ENCODE measurements at places on chromosomes 11 and 22.

- no peaks in the 10 kb centered on the region for H3K4me1 ChIP-seq
- H3K4me3 ChIP-seq: no peak overlapping the region
- DNase-seq: no peak
- H3K36me3 ChIP-seq: no peaks in the 10 kb centered on the region
- H3K27me3 ChIP-seq: no peaks in the 10 kb centered on the region
- H3K27ac ChIP-seq: no peak overlapping the region
Observed at GRCh38 chr11:108890482-108891105, 225.7 kb downstream of the DDX10 start.

DNA sequence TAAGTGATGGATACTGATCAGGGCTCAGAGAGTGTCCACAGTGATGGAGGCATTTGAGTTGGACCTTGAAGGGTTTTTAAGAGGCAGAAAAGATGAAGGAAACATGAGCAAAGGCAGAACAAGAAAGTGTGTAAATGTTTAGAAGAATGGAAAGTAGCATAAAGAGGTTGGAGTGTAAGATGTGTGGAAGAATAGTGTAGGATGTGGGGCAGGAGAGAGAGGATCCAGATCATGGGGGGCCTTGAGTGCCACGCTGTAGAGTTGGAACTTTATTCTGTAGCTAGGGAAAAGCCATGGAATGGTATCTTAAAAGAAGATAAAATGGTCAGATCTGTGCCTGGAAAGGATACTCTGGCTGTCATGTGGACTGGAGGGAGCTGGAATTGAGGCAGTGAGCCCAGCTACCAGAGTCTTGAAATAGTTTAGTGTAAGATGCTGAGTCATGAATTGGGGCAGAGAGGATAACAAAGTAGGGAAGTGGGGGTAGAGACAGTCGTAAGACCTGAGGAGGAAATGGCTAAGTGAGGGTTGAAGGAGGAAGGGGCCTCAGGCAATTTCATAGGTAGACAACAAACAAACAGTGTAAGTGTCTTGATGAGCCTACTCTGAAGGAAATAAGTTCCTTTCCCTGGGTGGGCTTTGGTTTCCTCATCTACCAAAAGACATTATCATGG lies 6.7 kb downstream of the KCNE3 start:
- H3K4me3 ChIP-seq: no peak overlapping the region
- H3K27me3 ChIP-seq: no peaks in the 10 kb centered on the region
- peak overlapping the region; percentile 53 for H3K27ac ChIP-seq

DNA sequence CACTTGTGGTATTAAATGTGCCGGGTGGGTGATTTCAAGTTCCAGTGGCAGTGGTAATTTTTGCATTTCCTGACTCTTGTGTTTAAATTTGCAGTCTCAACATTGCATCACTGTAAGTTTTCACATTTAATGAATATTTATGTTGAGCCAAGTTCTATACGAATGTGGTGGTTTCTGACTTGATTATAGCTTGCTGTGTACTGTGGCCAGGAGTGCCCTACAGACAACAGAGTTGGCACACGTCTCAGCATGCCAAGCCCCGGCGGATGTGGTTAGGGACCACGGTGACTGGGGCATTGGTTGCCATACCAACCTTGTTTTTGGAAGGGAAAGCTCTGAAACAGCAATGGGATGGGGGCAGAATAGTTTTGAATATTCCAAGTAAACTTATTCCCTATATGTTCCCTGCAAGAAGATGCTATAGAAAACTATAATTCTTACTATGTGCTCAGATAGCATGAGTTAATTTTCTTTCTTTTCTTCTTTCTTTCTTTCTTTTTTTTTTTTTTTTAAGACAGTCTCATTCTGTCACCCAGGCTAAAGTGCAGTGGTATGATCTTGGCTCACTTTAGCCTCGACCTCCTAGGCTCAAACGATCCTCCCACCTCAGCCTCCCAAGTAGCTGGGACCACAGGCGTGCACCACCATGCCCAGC lies 16.0 kb downstream of the ZNRF3 start:
- no peaks in the 10 kb centered on the region for H3K36me3 ChIP-seq
- no peak for DNase-seq
- no peaks in the 10 kb centered on the region for H3K27me3 ChIP-seq
- H3K27ac ChIP-seq: no peak overlapping the region
- no peaks in the 10 kb centered on the region for H3K4me1 ChIP-seq

- no peaks in the 10 kb centered on the region for H3K36me3 ChIP-seq
- no peaks in the 10 kb centered on the region for H3K4me1 ChIP-seq
- H3K4me3 ChIP-seq: no peak overlapping the region
- H3K27ac ChIP-seq: no peak overlapping the region
- no peaks in the 10 kb centered on the region for H3K27me3 ChIP-seq
Observed at GRCh38 chr11:47326198-47326597, 26.3 kb downstream of the MYBPC3 start.

DNA sequence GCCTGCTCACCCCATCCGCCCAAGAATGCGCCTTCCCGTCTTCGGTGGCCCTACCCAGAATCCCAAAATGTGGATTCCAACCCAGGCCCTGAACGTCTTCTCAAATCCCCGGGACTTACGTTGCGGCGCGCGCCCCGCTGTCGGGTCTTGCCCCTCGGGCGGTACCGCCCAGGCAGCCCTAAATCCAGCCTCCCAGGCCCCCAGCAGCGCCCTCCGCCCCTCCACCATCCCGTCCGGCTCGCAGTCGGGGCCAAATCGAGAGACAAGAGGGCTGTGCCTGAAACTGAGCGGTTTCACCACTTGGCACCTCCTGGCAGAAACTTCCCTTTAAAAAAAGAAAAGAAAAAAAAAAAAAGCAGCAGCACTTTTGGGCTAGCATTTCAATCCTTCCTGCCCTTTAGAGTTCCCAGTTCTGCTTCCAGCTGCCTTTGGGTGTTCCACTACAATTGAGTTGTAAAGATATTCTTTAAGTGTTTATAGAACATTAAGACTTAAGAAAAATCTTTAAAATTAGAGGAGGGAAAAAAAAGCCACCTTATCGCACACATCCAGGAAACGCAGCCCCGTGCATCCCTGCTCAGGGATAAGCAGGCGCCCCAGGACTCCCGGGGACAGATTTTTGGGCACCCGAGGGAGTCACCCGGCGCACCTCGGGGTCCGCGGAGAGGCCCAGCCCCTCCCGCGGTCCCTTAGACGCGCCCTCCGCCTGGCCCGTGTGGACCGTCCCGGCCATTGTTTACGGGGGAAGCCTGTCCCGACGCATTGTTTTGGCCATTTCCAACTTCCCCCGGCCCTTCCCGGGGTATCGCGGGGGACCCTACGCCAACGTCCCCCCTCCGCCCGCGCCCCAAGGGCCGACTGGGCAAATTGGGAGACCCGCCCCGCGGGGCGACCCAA lies 57.6 kb downstream of the KCNJ4 start:
- H3K4me3 ChIP-seq: peak overlapping the region; percentile 71
- no peaks in the 10 kb centered on the region for H3K4me1 ChIP-seq
- peak; percentile 56 for DNase-seq
- no peaks in the 10 kb centered on the region for H3K36me3 ChIP-seq
- H3K27ac ChIP-seq: peak overlapping the region; percentile 98
- no peaks in the 10 kb centered on the region for H3K27me3 ChIP-seq

- DNase-seq: no peak
- peak overlapping the region; percentile 99 for H3K27ac ChIP-seq
- no peaks in the 10 kb centered on the region for H3K27me3 ChIP-seq
- peaks cover 10% of the 10 kb centered on the region for H3K36me3 ChIP-seq
- H3K4me3 ChIP-seq: peak overlapping the region; percentile 89
Observed at GRCh38 chr22:28801845-28802594, 1.7 kb upstream of the XBP1 start.

DNA sequence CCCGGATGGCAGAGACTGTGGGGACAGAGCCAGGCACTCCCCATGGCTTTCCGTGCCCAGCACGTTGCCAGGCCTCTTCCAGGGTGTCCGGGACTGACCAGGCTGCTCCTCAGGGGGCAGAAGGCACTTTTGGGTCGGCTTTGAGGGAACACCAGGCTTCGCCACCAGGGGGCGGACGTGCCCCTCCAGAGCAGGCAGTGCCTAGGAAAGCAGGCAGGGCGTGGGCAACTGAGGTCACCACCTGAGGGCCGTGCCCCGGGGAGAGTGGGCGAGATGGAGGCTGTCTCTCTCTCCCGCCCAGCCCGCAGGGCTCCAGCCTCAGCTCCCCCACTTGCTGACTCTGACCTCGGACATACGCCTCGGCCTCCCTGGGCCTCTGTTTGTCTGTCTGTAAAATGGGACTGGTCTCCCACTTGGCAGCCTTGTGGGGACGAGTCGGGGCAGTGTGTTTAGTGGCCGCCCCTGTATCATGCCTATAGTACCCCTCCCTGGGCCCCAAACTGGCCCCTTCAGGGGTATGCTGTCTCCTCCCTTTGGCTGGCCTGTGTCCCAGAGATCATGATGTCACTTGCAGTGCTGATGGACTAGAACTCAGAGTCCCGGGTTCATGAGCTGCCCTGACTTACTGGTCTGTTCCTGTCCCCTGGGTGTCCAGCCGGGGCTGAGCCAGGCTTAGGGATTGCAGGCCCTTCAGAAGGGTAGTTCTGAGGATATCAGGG lies 4.4 kb upstream of the PRR5 start:
- no peak overlapping the region for H3K27ac ChIP-seq
- no peaks in the 10 kb centered on the region for H3K4me1 ChIP-seq
- H3K4me3 ChIP-seq: no peak overlapping the region
- DNase-seq: peak; percentile 93

DNA sequence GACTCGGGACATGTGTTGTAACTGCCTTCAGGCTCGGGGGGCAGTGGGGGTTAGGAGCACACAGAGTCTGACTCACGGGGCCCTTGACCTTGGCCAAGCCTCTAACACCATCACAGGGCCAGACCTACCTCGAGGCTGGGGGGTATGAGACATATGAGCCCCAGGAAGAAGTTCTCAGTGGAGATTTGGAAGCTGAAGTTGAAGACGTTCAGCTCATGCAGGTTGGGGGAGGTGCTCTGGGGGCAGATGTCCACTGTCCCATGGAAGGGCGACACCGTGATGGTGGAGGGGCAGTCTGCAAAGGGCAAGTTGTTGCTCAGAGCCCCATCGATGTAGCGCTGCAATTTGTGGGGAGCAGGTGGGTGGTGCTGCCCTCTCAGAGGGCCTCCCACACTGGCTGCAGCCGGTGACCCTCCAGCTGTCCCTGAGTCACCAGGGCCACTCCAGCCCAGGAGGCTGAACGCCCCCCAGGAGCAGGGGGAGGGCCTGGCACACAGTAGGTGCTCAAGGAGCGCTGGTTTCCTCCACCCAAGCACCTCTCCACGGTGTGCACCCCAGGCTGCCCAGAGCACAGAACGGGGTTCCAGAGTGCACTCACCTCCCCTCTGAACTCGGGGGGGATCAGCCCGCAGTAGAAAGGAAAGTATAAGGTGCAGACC lies 2.5 kb downstream of the PNPLA5 start:
- H3K27ac ChIP-seq: no peak overlapping the region
- H3K4me1 ChIP-seq: no peaks in the 10 kb centered on the region
- no peaks in the 10 kb centered on the region for H3K36me3 ChIP-seq
- no peak overlapping the region for H3K4me3 ChIP-seq

DNA sequence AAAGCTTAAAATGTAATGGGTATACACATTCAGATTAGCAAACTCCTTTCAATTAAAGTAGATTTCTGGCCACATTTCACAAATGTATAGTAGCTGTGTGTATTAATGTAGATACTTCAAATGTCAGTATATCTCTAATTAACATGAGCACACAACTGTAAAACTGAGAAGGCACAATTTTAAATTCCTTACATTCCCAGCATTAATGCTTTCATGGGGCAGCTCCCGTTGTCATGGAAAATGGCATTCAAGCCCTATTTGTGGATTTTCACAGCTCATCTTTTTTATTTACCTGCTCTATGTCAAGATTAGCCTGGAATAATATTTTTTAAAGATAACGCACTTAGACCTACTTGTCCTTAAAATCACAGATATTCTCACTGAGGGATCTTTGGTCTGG lies 113.6 kb upstream of the SOX6 start:
- H3K27ac ChIP-seq: no peak overlapping the region
- no peaks in the 10 kb centered on the region for H3K36me3 ChIP-seq
- no peak overlapping the region for H3K4me3 ChIP-seq
- H3K27me3 ChIP-seq: no peaks in the 10 kb centered on the region
- DNase-seq: no peak

- DNase-seq: no peak
- H3K36me3 ChIP-seq: no peaks in the 10 kb centered on the region
- H3K27me3 ChIP-seq: no peaks in the 10 kb centered on the region
- H3K4me1 ChIP-seq: no peaks in the 10 kb centered on the region
- no peak overlapping the region for H3K4me3 ChIP-seq
Observed at GRCh38 chr11:1948389-1948788, 1.3 kb downstream of the MRPL23 start.

- H3K36me3 ChIP-seq: no peaks in the 10 kb centered on the region
- no peaks in the 10 kb centered on the region for H3K4me1 ChIP-seq
- H3K27me3 ChIP-seq: no peaks in the 10 kb centered on the region
- no peak overlapping the region for H3K4me3 ChIP-seq
Observed at GRCh38 chr11:22583963-22584492, 41.6 kb downstream of the FANCF start.

GRCh38 chr22:43820651-43821305 lies 8.7 kb upstream of the EFCAB6 start:
- H3K27ac ChIP-seq: no peak overlapping the region
- H3K27me3 ChIP-seq: no peaks in the 10 kb centered on the region
- no peak overlapping the region for H3K4me3 ChIP-seq
- DNase-seq: no peak

GRCh38 chr11:115652496-115652895 lies 148.3 kb upstream of the CADM1 start:
- no peaks in the 10 kb centered on the region for H3K4me1 ChIP-seq
- H3K27me3 ChIP-seq: no peaks in the 10 kb centered on the region
- no peak for DNase-seq
- H3K4me3 ChIP-seq: no peak overlapping the region
- H3K27ac ChIP-seq: no peak overlapping the region
- no peaks in the 10 kb centered on the region for H3K36me3 ChIP-seq

GRCh38 chr11:46361283-46362155 lies 14.3 kb downstream of the DGKZ start:
- H3K36me3 ChIP-seq: no peaks in the 10 kb centered on the region
- H3K4me3 ChIP-seq: peak overlapping the region; percentile 31
- no peaks in the 10 kb centered on the region for H3K4me1 ChIP-seq
- no peaks in the 10 kb centered on the region for H3K27me3 ChIP-seq

DNA sequence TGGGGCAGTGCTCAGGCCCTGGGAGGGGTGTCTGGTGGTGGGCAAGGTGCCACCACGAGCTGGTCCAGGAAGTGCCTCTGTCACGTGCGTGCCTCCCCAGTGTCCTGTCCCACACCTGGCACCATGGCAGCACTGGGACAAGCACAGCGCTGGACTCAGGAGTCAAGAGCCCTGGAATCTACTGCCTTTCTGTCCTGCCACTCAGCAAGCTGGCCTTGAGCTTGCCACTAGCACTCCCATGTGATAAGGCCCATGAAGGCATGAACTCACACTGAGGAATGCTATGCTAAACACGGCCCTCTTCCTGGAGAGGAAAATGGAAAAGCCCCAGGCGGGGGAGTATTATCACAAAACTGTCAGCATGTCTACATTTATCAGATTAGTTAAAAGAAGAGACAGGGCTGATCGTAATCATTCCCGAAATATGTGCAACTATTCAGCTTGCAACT lies 50.7 kb upstream of the SLC35C1 start:
- H3K36me3 ChIP-seq: no peaks in the 10 kb centered on the region
- H3K27ac ChIP-seq: no peak overlapping the region
- DNase-seq: no peak
- no peaks in the 10 kb centered on the region for H3K27me3 ChIP-seq
- no peak overlapping the region for H3K4me3 ChIP-seq

GRCh38 chr11:36736103-36736502 lies 138.1 kb upstream of the RAG2 start:
- H3K4me3 ChIP-seq: no peak overlapping the region
- H3K36me3 ChIP-seq: no peaks in the 10 kb centered on the region
- H3K27me3 ChIP-seq: no peaks in the 10 kb centered on the region
- no peak overlapping the region for H3K27ac ChIP-seq
- DNase-seq: no peak

- peak; percentile 33 for DNase-seq
- H3K27ac ChIP-seq: peak overlapping the region; percentile 75
Observed at GRCh38 chr22:37148031-37148651, 1.6 kb downstream of the IL2RB start.

Data from Peyer's patch (tissue), 4 donors.